Effector CD4-positive, alpha-beta T cell (primary cell): ENCODE measurements at places on chromosomes 3 and 15.

DNA sequence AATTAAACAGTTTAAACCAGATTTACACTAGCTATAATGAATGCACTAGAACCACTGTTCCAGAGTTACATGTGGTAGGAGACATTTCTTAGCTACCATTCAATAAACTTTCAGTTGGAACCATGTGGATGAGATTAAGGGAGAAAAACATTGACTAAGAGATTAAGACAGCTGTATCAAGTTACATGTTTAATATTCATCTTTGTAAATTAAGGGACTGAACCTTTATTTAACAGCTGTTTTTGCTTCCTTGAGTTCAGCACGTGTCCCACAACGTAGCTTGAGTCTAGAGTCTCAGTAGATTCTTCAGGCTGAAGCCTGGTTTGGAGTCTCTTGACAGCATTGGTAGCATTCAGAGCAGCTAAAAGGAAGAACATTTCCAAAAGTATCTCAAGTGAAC is 27.2 kb upstream of the CFAP44 start:
- no peak for DNase-seq

- no peak for DNase-seq
Measured at GRCh38 chr3:55826731-55827496, 339.8 kb upstream of the WNT5A start.

DNA sequence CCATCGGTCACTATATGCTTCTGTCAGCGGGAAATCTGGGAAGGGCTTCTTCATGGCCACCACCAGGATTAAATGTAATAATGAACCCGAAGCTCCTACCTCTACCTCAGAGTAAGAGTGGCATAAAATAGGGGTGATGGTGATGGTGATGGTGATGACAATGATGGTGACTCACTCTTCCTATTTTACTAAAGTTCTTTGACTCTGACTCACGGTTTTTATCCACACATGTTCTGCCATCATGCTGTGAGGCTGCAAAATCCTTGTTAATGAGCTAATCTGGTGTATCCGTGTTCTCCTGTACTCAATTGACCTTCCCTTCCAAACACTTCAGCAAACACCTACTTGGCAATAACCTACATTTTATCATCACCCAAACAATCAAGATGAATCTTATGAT is 18.3 kb upstream of the FOXP1 start:
- no peak for DNase-seq

GRCh38 chr3:197682713-197683112 is 54.0 kb downstream of the RUBCN start:
- no peak for DNase-seq

DNA sequence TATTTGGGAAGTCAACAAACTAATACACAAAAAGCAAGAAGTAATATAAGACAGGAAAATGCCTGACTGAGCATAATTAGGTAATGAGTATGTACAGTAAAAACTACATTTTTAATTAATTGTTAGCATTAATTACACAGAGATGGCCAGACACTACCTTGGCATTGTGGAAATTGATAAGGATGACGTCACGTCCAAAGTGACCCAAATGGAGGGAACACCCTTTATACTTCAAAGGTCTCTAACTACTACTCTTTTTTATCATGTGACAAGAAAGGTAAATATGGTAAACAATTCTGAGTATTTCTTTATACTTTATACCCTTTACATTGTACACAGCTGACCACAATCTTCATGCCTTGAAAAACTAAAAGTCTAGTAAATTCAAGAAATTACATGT is 22.4 kb upstream of the GUCA1C start:
- DNase-seq, result no peak

DNA sequence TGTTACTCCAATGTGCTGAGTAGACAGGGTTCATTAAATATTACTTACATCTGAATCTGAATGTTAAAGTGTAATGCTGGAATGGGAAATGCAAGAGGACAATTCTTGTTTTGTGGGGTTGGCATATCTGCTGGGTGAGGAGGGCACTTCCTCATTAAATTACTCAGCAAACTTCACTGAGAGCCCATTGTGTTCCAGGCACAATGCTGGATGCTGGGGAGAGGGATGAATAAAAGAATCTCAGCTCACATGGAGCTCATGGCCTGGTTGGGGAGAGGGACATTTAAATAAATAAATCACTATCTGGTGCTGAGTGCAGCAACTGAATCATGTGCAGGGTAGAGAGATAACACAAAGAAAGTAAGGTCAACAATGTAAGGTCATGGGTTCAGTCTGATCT is 199.2 kb upstream of the CFAP20DC start:
- no peak for DNase-seq

DNA sequence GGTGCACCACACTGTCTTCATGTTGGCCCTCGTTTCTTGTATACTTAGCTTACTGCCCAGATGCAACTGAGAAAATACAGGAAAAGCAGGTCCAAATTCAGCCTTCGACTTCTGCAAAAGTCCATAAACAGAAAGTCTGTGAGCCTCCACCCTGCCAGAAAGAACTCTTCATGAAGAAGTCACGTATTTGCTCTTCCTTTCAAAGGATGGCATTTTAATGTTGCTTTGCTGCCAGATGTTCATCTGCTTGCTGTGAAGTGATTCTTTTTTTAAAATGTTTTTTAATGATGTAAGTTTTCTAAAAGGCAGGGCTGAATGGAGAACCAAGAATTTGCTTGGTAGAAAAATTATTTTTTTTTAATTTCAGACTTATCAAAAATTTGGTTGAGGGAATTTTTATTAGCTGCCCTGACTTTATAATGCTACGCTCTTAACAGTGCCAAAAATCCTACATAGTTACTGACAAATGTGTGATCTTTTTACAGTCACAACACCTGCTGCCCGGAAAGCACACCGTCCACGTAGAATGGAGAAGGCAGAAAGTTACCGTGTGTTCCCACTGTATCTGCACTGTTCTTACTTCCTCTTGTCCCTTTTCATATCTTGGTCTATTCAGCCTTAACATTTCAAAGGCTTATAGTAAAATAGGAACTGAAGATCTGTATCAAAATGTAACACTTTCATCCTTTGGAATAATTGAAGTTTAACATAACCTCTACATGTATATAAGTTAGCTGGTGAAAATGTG is 136.3 kb downstream of the LRRC28 start:
- no peak for DNase-seq

DNA sequence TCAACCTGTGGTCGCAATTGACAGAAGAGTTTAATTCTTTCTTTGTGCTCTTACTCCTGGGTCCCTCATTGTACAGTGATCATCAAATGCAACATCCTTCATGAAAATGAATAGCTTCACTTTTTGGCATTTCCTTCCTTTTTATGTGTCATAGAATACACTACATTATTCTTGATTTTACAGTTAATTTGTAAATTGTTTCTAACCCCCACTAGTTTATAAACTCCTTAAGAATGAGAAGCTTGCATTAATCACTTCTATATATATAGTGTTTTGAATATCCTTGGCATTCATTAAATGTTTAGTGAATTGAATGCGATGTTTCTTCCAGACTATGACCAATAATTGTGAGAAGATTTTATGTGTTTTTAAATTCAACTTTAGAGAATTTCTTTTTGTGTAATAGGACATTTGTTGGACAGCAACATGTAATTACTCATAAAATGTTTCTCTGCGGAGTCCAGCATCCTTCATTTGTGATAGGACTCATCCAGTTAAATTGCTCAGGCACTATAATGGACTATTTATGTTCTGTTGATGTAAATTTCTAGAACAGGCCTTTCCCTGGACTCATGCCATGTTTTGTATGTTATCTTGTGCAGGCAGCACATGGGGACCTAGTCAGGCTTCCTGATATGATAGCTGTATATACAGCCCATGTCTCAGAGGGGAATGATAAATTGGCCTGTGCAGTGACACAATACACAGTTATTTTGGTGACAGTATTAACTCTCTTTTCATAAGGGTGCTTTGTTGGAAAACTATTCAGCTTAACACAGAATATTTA is 51.3 kb downstream of the MBNL1 start:
- DNase-seq, result no peak

DNA sequence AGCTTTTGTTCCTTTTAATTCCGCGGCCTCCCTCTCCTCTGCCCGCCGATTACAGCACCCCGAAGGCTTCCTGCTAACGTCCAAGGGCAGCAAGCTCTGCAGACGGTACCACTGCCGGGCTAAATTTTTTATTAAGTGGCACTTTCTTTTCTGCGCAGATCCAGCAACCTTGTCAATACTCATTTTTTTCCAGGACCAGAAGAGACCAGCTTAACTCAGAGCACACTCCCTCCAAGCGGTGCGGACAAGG is 542 bp upstream of the MEIS2 start:
- DNase-seq, result no peak

GRCh38 chr3:13147344-13147743 is 74.1 kb upstream of the IQSEC1 start:
- DNase-seq, result no peak

- no peak for DNase-seq
Measured at GRCh38 chr15:74712311-74712710, 13.0 kb downstream of the CYP1A1 start.

DNA sequence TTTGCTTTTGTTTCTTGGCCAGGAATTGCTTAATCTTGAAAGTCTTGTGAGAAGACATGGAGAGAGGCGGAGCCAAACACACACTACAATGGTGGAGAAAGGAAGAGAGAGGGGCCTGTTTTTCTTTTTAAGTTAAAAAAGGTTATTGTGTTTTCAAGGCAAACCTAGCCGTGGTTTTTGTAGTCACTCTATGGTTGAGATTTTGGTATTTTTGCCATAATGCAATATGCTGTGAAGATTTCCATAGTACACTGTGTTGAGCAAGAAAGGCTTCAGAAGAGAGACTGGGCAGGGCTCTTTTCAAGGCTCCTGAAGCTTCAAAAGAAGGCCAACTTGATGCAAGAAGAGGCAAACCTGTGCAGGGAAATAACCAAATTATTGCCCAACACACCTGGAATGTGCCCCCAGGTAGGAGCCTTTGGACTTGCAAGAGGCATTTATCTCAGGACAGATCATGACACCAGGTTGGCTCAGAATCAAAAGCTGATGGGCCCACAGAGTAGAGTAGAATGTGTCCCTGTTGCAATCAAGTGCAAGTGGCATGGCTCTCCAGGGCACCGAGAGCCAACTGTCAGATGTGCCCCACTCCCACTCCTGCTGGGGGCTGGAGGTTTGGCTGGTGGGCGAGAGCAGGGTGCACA is 22.1 kb downstream of the AMOTL2 start:
- no peak for DNase-seq
